ENCODE measurements at places on chromosomes 4 and X.

GRCh38 chrX:5976332-5976731 lies 252.3 kb downstream of the NLGN4X start:
- DNase-seq: no peak

- DNase-seq: no peak
Observed at GRCh38 chrX:20315140-20315539, 48.4 kb upstream of the RPS6KA3 start.

- DNase-seq: no peak
Observed at GRCh38 chr4:26482508-26483462, 7.5 kb downstream of the CCKAR start.

DNA sequence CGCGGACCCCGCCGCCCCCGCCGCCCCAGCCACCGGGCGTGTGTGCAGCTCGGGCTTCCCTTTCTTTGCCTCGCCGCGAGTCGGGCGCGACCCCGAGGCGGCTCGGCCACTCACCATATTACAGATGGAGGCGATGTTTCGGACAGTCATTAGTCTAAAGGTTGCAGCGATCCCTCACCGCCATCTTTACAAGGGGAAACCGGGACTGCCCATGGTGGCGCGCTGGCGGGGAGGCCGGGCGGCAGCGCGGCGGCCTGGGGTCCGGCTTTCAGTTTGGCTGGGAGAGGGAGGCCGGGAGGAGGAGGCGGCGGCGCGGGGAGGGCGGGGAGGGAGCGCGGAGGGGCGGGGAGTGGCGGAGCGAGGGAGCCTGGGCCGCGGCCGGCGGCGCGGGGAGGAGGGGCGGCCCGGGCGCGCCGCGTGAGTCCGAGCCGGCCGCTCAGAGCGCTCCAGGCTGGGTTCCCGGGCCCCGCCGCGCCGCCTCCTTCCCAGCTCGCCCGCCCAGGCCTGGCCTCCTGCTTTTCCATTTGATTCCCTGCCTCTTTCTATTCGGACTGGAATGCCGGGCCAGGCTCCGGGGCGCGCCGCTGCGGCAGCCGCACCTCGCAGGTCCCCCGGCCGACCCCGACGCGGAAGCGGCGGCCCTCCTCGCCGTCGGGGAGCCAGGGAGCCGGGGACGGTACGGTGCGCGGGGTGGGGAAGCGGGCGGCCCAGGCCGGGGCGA lies at the start of gene USP46:
TSS of gene USP46 (minus strand) at position 301 of the 721 bp plus-strand sequence. CDS start at position 150, 151 bp downstream.
- peak; percentile 36 for DNase-seq

- no peak for DNase-seq
Observed at GRCh38 chr4:161320377-161320776, 843.4 kb downstream of the FSTL5 start.

DNA sequence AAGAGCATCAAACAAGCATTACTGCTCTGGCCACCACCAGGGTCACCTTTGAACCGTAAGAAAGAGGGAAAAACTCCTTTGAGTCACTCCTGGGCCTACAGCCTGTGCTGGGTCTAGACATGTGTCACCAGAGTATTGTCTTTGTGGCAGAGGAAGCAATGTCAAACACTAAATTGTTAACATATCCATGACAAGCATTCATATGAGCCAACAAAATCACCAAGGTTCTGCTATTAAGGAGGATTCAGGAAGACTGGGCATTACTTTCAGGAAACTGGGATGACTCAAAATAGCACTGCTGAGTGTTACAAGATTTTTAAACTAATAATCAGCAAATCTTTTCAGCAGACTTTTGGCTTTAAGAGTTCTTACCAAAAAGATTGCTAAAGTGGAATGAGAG lies 28.1 kb downstream of the LGI2 start:
- no peak for DNase-seq

DNA sequence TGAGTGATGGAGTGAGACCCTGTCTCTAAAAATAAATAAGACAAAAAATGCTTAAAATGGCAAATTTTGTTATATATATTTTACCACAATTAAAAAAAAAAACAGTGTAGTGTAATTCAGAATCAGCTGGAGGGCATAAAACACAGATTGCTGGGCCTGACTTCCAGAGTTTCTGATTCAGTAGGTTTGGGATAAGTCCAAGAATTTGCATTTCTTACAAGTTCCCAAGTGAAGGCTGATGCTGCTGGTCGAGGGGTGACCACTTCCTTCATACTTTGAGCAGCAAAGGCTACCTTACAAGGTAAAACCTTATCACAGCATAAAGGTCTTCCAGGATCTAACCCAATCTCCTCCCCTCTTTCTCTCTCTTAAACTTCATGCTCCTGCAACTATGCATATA lies 40.7 kb downstream of the KLHL8 start:
- DNase-seq: no peak

DNA sequence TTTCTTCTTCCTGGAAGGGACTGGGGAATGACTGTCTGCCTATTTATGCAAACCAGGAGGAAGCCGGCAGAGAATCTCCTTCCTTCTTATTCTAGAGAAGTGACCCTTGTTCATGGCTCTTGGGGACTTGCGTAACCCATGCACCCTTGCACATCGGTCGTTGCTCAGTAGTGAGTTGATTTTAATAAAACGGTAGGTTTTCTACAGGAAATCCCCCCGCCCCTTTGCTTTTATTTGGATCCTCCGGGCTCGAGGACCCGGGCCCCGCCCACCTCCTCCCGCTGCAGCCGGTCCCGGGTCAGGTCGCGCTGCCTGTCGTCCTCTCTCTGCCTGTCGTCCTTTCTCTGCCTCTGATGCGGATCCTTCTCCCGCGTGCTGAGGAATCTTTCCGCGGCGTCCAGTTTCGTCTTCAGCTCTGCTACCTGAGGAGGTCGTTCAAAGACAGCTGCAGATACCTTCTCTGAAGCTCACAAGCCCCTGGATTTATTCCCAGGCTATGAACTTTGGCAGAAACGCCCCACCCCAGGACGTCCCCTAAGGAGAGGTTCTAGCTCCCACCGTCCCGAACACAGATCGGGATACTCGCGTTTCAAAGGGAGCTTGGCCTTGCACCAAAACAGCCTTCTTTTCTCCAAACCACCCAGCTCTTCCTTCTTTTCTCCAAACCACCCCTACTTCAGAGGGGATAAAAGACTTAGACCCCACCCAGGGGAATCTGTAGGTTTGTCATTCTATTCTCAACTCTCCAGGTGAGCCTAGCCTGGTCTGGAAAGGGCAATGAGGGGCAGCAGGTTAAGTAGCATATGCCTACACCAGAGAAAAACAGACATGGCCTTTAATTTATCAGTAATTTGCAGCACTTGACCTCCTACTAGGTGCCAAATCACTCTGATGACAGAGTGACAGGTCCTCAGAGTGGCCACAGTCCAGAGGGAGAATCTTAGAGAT lies 7.0 kb downstream of the TNIP3 start:
- DNase-seq: no peak

GRCh38 chr4:5881340-5881739 lies 11.5 kb downstream of the CRMP1 start:
- DNase-seq: no peak

DNA sequence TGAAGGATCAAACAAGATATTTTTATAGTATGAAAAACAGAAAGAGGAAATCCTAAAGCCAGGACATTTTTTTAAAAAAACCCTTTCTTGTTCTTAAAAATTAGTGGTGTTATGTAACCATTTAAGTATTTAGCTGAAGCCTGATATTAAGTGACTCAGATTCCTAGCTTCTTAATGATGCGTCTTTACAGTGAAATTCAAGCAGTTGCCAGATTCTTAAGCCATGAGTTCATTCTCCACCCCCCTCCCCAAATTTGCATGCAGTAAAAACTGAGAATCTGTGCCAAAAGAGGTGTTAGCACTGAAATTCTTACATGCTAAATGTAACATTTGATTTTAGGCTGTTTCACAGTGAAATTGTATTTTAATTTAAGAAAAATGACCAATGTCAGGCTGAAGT lies 180.8 kb downstream of the RAPGEF2 start:
- DNase-seq: peak; percentile 62
